ENCODE measurements at places on chromosomes 13 and 19.

- no peak for DNase-seq
Observed at GRCh38 chr13:114119196-114119595, 13.2 kb downstream of the RASA3 start.

GRCh38 chr13:45718992-45719391, 16.9 kb downstream of the CBY2 start:
- DNase-seq = no peak

- DNase-seq = no peak
Observed at GRCh38 chr19:18896421-18896841, 473 bp upstream of the CERS1 start.

GRCh38 chr19:6069268-6069791, 41.0 kb downstream of the RFX2 start:
- DNase-seq = no peak

- DNase-seq = no peak
Observed at GRCh38 chr13:114046431-114046975, 72.6 kb upstream of the C13orf46 start.

GRCh38 chr13:36356058-36356457, 9.9 kb upstream of the SPART start:
- DNase-seq = no peak

DNA sequence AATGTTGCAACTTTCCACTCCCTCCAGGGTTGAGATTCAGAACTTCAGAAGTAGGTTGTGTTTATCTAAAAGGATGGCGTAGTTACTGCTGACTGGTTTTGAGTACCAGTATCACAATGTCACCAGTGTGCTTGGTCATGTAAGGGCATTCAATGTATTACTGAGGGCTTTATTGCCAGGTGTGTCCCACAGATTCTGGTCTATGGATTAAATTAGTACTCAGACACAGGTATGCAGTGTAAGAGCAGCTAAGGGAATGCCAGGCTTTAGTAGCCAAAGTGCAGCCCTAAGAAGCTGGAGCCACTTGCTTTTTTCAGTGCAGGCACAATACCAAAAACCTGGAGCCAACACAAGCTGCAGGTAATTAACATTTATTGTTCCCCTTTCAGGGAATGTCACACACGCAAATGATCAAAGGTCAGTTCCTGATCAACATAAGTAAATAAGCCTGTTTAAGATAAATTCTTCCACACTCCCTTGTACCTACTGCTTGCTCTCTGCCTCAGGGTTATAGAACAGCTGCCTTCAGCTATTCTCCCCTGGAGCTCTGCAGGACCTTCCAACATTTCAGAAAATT, 130.1 kb upstream of the ZNF91 start:
- DNase-seq = no peak

- DNase-seq = no peak
Observed at GRCh38 chr13:98878486-98879126, 99.3 kb downstream of the DOCK9 start.

DNA sequence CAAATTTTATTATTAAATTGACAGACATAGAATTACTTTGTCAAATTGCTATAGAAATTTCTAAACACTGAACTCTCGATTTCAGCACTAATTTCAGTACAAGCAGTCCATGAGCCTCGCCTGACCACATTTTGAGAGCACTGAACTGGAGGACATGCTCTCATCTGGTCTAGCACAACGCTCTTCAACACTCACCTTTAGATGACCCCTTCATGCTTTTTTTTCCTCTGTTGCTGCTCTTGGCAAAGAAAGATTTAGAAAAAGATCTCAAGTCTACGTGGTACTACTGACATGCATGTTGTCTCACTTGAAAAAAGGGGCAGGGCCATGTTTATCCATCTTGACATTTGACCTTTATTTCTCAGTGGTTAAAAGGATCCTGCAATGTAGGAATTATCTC, 981.5 kb downstream of the DIAPH3 start:
- DNase-seq = no peak

DNA sequence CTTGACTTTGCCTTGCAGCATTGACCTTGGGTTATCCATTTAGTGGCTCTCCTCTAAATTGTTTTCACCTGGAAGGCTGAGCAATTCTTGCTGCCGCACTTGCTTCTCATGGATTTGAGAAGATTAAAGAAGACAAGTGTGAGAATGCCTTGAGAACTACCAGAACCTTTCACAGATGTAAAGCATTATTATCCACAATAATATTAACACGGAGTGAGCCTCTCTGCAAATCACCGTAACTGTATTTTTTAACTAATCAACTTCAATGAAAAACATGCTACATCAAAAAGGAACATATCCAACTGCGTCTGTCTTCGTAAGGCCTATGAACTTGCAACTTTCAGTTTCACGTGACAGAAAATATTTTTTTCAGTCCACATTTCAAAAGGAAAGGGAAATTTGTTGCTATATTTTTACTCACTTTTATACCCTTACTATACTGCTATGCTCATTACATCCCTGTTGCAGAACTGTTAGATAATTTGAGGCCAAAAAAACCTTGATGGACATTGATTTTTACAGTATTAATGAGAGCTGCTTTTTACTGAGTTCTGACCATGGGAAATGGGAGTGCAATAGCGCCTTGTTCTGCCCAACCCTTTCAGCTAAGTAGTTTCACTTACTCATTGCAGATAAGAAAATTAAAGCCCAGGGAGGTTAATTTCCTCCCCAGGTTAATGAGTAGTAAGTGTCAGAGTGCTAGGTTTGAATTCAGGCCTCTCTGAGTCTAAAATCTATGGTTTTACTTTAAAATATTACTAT, 93.8 kb upstream of the RAP2A start:
- no peak for DNase-seq

GRCh38 chr19:33273065-33273736, 29.1 kb downstream of the CEBPA start:
- no peak for DNase-seq

DNA sequence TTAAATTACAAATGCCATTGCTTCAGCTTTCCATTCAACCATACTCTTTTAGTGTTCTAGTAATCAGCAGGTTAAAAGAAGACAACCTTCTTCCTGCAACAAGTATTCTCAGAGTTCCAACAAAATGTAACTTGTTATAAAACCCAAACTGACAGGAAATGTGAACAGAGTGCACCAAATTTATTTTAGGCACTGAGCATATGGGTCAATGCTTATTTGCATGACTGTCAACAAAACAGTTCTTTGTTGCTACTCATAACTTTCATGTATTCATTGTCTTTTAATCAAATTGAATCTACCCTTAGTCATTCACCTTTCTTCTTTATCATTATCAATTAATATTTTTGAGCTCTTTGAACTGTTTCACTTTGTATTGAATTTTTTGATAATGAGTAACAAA, 554.1 kb downstream of the DACH1 start:
- DNase-seq = no peak

DNA sequence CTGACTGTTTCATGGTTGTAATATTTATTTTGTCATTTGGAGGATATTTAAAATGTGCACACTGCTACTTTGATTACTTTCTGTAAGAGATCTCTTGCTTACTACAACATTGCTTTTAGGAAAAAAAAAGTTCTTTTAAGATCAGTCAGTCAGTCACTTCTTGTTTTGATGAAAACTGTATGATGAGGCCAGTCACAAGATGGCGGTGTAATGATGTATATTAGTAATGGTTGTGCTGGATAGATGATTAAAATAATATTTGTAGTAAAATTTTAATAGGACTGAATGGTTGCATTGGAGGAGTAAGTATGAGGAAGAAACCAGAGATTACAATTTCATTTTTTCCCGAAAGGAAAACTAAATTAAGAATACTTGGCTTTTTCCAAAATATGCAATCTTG, 2411.1 kb downstream of the PCDH9 start:
- no peak for DNase-seq

GRCh38 chr13:50152655-50153309, 137.5 kb downstream of the KCNRG start:
- DNase-seq = no peak

DNA sequence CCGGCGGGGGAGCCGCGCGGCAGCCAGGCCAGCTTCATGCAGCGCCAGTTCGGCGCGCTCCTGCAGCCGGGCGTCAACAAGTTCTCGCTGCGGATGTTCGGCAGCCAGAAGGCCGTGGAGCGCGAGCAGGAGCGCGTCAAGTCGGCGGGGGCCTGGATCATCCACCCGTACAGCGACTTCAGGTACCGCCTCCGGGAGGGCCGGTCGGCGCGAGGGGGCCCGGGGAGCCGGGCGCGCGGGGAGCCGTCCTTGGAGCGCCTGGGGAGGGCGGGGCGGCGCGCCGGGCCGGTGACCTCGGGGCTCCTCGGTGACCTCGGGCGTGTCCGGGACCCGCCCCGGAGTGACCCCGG, 690 bp downstream of the HCN2 start:
- DNase-seq = no peak

- DNase-seq = no peak
Observed at GRCh38 chr13:40063278-40063698, 407.8 kb downstream of the COG6 start.

- DNase-seq = no peak
Observed at GRCh38 chr19:45409557-45409920, 3.1 kb downstream of the POLR1G start.

DNA sequence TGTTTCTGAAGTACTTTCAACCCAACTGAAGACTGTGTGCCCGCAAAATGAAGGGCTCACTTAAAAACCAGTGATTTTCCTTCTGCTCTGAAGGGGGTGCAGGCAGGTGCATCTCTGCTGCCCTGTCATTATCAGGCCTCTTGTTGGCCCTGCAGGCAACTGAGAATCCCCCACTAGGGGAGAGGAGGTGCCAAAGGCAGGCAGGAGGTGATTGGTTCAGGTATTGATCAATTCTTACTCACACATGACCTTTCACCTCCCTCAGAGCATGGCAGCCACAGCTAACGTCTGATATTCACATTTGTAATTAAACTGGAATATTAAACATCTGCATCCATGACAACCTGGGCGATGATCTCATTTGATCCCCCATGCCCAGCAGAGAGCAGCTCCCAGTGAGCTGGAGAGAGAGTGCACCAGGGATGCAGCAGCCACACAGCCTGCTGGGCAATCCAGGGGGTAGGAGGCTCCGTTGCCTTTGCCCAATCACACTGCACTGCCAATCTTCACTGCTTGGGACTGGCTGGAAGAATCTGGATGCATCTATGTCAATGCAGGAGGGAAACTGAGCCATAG, 267.9 kb upstream of the TSHZ3 start:
- DNase-seq = no peak

- DNase-seq = no peak
Observed at GRCh38 chr19:17973759-17974158, 6.9 kb downstream of the KCNN1 start.

DNA sequence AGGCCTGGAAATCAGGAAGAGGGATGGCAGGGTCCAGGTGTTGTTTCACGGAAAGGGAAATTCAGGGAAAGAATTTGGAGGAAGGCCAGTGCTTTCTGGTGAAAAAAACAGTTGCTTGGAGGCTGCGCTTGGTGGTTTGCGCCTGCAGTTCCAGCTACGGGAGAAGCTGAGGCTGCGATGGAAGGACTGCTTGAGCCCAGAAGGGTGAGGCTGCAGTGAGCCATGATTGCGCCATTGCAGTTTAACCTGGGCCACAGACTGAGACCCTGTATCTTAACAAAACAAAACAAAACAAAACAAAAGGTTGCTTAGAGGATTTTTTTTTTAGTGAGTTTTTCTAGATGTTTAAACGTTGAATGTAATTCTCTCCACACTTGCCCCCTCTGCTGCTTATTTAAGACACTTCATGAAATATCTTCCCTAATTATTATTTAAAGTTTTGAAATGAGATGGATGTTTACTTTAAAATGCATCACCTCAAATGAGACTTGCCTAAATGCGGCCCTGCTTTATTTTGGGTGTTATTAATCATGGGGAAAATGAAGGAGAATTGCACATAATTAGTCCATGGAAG, 75.4 kb upstream of the TRPC4 start:
- no peak for DNase-seq

DNA sequence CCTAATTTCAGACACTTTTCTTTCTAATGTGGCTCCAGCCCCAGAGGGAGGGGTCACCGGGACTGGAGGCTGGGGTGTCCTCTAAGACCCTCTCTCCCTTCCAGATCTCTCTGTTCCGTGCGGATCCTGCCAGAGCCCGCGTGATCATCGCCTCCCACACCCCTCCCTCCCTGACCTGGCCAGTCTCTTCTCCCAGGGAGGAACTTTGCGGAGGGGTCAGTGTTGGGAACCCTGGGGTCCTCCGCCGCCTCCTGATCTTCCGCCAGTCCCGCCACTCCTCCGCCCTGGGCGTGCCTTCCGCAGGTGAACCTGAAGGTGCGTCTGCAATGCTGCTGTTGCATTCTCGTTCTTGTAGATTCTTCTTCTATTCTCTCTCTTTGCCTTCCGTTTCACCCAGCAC, 9.1 kb downstream of the SOX21 start:
- no peak for DNase-seq

DNA sequence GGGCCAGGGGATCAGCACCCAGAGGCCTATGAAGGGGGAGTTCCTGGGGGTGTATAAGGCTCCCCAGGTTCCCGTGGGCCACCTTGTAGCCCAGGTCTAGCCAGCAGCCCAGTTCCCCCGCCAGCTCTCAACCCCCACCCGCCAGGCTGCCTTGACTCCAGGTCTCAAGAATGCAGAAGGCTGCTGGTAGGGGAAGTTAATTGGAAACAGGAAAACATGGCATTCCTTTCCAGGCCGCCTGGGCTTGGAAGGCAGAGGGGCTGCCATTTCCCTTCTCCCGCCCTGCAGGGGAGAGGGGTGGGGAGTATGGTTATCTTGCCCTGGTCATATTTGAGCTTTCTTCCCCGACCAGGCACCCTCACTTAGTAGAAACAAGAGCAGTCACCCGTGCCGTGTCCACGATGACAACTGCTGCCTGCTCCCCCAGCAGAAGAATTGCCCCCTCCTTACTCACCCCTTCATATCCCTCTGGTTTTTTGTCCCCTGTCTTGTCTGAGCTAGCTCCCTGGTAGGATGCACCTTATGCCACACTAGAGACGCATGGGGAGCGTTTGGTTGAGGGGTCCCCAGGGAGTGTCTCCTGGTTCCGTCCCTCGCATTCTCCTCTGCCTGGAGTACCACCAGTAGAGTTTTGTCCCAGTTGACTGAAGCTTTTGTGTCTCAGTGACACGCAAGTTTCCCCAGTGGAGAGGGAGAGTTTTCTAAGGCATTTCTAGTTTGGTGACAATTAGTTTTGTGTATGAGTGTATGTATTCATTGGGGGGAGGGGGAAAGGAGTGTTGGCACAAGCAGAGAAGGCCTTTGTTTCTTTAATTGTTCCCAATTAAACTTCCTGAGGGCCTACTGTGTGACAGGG, 4.5 kb downstream of the BICRA start:
- no peak for DNase-seq

- DNase-seq = peak; percentile 22
Observed at GRCh38 chr13:26872525-26873385, 112.2 kb upstream of the GPR12 start.
